Islet precursor cell (in vitro differentiated cells): ENCODE measurements at places on chromosomes 5 and 9.
A peak's percentile ranks its signal among the peaks of the same experiment; 100 is the strongest.

DNA sequence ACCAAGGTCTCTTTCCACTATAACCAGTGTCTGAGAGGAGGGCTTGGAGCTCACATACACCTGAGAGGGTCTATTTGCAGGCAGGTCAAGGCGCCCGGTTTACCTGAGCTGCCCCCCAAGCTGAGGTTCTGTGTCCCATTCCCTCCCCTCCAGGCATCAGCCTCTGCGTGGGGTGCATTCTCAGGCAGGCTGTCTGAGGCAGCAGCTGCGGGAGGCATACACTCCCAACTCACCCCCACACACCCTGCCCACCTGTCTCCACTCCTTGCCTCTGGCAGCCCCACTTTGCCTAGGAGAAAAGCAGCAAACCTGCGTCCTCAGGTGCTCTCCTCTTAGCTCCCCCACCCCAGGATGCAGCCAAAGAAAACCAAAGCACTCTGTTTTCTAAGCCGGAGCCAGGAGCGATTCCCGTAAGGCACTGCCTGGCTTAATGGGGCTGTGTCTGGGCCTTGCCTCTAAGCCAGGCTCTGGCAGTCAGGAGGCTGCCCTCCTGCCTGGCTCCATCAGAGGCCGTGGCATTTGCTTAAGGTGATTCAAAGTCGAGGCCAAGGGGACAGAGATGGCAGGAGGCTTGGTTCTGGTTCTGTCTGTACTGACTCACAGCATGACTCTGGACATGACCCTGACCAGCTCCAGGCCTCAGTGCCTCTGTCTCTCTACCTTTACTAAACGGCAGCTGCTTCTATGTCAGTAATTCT is 139.2 kb upstream of the TRIM32 start:
- peak; percentile 68 for DNase-seq

- DNase-seq, result no peak
Measured at GRCh38 chr5:65800775-65801174, 78.8 kb downstream of the NLN start.

GRCh38 chr5:56327809-56328208 is 94.7 kb upstream of the ANKRD55 start:
- no peak for DNase-seq

- no peak for DNase-seq
Measured at GRCh38 chr9:83081010-83081409, 18.1 kb upstream of the RASEF start.

- peak; percentile 58 for DNase-seq
Measured at GRCh38 chr5:93274291-93274690, 306.7 kb downstream of the NR2F1-AS1 start.

GRCh38 chr5:76099756-76100155 is 16.6 kb downstream of the SV2C start:
- DNase-seq, result no peak

- peak; percentile 60 for DNase-seq
Measured at GRCh38 chr9:130172858-130173665, 858 bp downstream of the NCS1 start.

DNA sequence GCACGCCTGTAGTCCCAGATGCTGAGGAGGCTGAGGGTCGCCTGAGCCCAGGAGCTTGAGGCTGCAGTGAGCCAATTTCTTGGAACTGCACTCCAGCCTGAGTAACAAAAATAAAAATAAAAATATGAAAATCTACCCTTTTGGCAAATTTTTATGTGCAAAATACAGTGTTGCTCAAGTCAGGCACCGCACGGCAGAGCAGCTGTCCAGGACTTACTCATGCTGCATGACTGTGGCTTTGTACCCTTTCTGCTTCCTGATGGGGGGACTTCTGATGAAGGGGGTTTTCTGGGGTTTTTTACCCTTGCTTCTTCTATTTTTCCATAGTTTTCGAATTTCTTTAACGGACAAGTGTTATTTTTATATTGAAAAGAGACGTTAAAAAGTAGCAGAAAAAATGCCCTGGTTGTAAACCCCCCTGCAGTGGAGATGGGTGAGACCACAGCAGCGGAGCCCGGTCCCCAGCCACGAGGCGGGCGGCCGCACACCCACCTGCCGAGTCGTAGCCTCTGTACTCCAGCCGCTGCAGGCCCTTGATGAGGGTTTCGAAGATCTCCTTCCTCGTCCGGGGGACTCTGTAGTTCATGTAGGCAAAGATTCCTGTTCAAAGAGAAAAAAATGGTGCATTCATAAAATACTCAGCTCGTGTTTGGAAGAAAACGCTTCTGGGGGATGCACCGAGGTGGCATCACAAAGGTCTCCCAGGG is 15.0 kb downstream of the GFPT2 start:
- DNase-seq, result no peak
